ENCODE measurements at places on chromosomes 16 and 17.

- no peak for DNase-seq
Observed at GRCh38 chr16:49755313-49755620, 100.6 kb downstream of the ZNF423 start.

DNA sequence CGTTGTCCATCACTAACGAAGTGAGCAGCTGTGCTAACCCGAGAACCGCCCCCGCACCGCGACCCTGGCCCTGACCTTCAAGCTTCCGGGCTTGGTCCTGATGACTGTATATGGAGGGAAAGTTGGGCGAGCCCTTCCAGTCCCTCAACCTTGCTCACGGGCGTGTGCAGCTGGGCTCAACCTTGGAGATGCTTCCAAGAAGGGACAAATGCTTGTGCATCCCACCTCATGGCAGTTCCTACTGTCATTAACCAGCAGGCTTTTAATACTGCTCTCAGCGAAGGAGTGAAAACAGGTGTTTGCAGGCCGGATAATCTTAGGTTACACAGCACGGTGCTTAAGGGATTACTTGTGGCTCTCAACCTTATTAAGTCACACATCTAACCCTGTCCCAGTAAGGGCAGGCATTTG lies 33.5 kb downstream of the SRL start:
- DNase-seq: no peak

DNA sequence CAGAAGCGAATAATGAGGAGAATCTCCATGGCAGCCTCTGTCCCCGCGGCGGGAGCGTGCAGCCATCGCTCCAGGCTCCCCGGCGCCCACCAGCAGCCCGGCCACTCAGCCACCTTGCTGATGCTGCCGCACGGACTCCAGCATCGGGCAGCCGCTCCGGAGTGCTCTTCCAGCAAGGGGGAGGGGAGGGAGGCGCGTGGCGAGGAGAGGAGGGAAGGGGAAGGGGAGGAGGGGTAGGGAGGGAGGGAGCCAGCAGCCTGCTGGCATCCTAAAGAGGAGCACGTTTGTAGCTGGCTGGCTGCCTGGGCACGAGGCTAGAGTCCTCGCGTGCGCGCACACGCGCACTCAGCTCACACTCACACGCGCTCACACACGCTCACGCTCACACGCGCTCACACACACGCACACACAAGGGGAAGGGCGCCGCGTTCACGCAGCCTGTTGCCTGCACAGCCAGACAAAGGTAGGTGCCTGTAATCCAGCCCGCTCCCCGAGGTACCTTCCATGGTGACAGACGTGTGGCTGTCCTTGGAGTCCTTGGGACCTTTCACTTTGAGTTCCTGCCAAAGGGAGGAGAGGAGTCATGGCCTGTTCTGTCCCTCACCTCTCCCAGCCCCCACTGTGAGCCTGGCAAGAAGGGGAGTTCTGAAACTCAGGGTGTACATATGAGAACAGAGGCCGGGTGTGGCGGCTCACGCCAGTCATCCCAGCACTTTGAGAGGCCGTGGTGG lies 82.1 kb downstream of the TIMM22 start:
- no peak for DNase-seq

- DNase-seq: no peak
Observed at GRCh38 chr16:20673071-20673806, 24.2 kb downstream of the ACSM1 start.

- no peak for DNase-seq
Observed at GRCh38 chr17:9023392-9024218, 2.3 kb downstream of the NTN1 start.

DNA sequence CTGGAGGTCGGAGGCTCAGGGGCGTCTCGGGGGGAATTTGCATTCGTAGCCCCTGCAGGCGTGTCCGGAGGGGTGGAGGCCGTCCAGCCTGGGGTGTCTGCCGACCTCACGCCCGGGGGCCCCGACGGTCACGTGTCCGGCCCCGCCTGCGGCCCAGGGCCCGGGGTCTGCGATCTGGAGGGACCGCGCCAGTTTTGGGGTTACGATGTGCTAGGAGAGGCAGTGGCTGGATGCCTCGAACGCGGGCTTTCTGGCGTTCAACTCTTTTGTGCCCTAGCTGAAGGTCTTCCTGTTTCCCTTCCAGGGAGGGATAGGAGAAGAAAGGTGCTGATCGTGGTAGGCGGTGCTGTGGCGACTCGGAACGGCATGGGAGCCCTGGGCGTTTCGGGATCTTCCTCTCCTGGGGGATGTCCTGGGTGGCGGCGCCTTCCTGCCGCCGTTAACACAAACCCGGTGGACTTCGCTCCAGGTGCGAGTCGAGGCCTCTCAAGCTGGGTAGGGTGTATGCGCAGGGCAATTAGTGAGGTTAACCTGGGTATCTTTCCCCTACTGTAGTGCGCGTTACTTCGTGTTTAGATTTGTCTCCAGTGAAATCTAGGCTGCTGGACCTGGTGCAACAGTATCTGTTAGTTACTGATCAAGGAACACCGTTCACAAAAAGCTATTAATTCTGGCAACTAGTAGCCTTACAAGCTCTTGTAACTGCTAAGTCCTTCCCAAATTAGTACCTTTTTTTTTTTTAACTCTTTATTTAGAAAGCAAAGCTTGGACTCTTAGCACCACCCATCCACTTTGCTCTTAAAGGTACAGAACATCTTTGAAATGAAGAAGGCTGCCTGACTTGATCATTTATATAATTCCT lies 1.3 kb downstream of the AKAP1 start:
- DNase-seq: peak; percentile 16

- DNase-seq: no peak
Observed at GRCh38 chr17:16880843-16881230, 91.1 kb downstream of the TNFRSF13B start.

DNA sequence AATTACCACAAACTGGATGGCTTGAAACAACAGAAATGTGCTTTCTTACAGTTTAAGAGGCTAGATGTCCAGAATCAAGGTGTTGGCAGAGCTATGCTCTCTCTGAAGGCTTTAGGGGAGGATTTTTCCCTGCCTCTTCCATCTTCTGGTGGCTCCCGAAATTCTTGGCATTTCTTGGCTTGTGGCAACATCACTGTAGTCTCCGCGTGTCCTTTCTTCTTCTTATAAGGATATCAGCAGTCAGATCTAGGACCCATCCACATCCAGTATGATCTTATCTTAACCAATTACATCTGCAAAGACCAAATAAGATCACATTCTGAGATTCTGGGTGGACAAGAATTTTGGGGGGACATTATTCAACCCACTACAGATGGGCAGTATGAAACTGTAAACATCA lies 119.2 kb upstream of the PMFBP1 start:
- DNase-seq: no peak

GRCh38 chr17:30520882-30521281 lies 43.7 kb downstream of the GOSR1 start:
- no peak for DNase-seq

All from CD4-positive, alpha-beta T cell treated with Interleukin-1 beta for 1 hour (primary cell).